ENCODE measurements at places on chromosomes 4 and X.

DNA sequence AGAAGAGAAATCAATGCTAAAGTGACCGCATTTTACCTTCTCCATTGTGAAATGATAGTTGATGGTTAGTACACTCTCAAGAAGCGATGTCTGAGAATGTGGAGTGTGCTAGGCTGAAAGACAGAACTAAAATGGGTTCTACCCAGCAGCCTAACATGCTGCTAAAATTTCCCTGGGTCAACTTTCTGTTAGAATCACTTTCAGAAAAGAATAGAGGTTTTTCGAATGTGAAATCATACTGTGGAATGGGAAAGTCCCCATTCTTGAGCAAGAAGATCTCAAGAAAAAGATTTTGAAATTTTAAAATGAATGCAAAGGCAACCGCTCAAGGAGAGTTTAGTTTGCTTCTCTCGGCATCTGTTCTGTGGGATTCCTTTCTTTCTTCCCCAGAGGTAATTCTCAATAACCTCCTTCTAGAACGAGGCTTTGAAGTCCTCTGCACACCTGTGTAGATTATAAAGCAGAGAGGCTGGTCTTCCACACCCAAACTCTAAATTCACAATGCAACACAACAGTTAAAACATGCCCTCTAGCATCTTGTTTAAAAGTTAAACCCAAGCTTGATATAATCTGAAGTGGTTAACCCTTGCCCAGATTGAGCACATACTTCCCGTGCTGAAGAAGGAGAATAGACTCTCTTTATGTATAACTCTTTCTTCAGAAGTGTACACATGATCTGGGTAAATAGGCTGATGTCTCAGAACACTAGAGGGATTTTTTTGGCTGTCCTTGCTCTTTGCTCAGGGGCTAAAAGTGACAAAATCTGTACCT lies 208.7 kb upstream of the KLF3 start:
- DNase-seq: no peak

GRCh38 chr4:75939890-75940691 lies 722 bp downstream of the NAAA start:
- DNase-seq: peak; percentile 43

GRCh38 chr4:183878251-183878970 lies 26.7 kb upstream of the STOX2 start:
- no peak for DNase-seq

DNA sequence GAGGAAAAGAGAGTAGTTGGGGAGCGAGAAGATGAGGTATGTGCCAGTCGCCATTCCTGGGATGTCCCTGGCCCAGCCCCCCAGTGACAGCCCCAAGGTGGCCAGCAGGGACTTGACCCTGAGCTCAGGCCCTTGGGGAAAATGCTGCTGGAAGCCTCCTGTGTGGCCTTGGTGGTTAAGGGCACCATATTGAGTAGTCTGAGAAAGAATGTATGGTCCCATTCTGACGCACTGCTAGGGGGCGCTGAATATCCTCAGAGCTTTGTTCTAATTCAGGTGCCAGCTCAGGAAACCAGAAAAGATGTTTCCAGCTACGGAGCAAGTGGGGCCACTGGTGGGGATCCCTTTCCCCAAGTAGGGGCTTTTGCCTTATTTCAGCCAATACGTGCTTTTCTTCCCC lies 14.0 kb upstream of the UBA6 start:
- no peak for DNase-seq

DNA sequence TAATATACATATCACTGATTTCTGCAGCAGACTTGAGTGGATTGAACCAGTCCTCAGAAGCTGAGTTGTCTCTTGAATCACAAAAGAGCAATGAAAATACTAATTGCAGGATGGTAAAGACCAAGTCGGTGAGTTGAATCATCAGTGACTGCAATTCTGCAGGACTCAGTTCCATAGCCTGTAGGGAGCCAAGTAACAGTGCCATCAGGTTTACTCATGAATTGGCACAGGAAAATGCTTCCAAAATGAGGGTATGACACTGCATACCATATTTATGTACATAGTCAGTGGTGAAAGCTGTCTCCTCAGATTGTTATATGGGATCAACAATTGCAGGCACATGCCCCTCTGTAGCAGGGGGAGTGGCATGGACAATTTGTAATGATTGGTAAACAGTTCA lies 192.8 kb downstream of the CCNG2 start:
- no peak for DNase-seq

GRCh38 chrX:49019050-49019449 lies 17.0 kb upstream of the GRIPAP1 start:
- no peak for DNase-seq
